ENCODE measurements at places on chromosomes 12 and 14.
A peak's percentile ranks its signal among the peaks of the same experiment; 100 is the strongest.

GRCh38 chr14:69190191-69190590, 1.1 kb upstream of the EXD2 start:
- no peak for DNase-seq

GRCh38 chr12:96242597-96242996, 48.4 kb downstream of the ELK3 start:
- DNase-seq: no peak

DNA sequence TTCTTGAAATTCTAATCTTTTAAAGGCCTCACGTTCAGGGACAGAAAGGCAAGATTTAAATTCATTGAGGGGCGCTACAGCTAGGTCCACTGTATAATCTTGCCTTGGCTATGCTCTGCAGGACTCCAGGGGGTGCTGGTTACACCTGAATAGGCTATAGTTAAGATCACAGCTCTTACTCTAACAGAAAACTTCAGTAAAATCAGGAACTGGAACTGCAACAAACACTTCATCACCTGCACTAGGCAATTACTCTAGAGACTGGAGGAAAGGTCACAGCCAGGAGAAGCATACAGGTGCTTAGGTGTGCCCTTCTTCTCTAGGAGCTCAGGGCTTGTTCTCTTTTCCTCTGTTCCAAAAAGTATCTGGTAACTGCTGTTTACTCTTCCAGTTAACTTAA, 20.9 kb downstream of the SLCO1C1 start:
- no peak for DNase-seq

DNA sequence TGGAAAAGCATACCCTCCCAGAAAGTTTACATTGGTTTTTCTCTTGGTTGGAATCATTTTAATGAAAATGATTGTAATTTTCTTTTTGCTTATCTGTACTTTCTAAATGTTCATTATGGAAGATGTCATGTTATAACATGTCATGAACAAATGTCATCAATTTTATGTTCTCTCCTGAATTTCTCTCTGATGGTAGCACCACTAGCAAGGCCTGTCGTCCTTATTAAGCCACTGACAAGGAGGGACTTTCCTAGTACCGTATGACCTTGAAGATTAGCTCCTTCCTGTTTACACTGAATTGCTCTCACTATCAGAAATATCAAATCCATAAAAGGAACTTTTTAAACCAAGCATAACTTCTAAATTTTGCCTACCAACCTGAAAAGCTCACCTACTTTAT, 99.0 kb downstream of the ESR2 start:
- DNase-seq: no peak

GRCh38 chr14:32366986-32367385, 37.9 kb downstream of the AKAP6 start:
- DNase-seq: peak; percentile 46

GRCh38 chr14:69247676-69248440, 12.1 kb upstream of the GALNT16 start:
- no peak for DNase-seq

- DNase-seq: no peak
Measured at GRCh38 chr14:54498095-54498531, 9.3 kb upstream of the GMFB start.

DNA sequence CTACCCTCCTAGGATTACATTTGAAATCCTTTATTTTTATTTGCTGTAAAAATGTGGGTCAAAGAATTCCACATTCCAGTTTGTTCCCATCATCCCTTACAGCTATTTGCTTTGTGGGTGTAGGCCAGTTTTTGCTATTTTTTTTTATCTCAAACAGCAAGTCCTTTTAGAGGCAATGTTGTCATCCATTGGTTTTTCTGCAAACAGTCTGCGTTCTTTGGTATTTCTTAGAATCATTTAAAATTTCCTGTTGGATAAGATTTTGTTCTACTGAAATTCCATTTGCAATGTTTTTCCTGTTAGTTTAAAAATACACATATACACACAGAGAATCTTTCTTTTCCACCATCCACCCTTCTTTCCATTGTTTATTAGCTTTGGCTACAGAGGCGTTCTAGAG, 53.3 kb upstream of the STK38L start:
- no peak for DNase-seq

DNA sequence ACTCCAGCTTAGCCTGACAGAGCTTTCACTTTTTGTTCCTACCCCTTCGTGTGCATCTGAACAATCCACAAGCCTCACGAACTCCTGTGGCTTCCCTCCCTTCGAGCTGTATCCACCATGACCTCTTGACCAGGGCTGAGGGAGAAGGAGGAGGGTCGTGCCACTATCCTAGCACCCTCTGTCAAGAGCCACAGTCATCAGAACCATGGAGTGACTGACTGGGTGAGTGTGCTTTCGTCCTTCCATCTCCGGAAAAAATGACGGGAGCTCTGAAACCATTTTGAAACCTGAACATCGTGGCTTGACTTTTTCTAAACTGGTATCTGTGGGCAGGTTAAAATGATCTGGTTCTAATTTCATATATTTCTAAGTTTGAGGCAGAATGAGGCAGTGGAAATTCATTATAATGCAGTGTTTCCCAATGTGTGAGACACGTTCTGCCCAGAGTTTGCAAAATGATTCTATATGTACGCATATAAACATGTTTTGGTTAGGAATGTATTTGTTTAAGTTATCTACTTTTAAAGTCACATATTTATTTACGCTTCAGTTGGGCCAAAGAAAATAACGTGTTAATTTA, 27.0 kb downstream of the IL26 start:
- DNase-seq: no peak

GRCh38 chr12:6335451-6336078, 6.3 kb downstream of the TNFRSF1A start:
- no peak for DNase-seq

- no peak for DNase-seq
Measured at GRCh38 chr12:51075390-51075789, 8.0 kb downstream of the CSRNP2 start.

GRCh38 chr14:104900639-104901512, 23.8 kb upstream of the PLD4 start:
- no peak for DNase-seq

DNA sequence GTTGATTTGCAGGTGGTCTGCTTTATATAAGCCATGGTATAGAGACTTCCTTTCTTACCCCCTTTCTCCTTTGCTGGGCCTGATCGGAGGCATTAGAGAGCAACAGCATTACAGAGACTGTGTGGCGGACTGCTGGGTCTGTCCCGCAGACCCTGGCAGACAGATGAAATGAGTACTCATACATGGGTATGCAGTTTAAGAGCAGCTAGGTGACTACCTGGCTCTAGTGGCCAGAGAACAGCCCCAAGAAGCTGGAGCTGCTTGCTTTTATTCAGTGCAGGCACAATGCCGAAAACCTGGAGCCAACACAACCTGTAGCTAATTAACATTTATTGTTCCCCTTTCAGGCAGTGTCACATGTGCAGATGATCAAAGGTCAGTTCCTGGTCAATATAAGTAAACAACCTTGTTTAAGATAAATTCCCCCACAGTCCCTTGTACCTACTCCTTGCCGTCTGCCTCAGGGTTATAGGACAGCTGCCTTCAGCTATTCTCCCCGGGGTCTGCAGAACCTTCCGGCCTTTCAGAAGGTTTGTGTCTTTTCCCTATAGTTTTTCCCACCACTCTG, 160.0 kb downstream of the TRHDE start:
- no peak for DNase-seq

GRCh38 chr12:4268329-4269181, 5.0 kb upstream of the CCND2 start:
- DNase-seq: no peak

GRCh38 chr12:116821291-116821690, 60.0 kb downstream of the HRK start:
- no peak for DNase-seq

GRCh38 chr14:90674716-90675115, 141.5 kb downstream of the TTC7B start:
- DNase-seq: no peak

DNA sequence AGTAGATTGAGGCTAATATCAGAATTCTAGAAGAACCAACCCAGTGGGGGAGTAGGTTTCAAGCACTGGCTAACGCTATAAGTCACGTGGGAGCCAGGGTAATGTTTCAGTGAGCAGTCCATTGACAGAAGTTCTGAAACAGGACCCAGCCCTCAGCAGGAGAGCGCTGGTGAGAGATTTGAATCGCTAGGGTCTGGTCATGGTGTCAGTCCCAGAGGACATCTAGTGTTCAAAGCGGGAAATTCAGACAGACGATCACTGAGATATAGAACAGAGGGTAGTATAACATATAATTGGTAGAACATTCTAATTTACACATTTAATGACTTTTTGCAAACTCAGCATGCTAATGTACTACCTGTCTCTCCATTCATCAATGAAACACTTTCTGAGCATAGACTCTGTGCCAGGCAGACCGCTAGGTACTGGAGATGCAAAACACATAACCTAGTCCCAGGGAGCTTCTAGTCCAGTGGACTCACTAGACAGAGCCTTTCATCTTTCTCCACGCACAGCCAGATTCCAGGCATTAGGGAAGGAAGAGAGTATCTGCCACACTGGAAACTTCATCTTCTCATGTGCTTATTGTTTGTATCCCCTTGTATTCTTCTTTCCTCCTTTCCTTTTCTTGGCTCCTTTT, 35.4 kb upstream of the RNASE3 start:
- DNase-seq: no peak

- DNase-seq: no peak
Measured at GRCh38 chr12:54430471-54431069, 11.5 kb upstream of the ITGA5 start.

DNA sequence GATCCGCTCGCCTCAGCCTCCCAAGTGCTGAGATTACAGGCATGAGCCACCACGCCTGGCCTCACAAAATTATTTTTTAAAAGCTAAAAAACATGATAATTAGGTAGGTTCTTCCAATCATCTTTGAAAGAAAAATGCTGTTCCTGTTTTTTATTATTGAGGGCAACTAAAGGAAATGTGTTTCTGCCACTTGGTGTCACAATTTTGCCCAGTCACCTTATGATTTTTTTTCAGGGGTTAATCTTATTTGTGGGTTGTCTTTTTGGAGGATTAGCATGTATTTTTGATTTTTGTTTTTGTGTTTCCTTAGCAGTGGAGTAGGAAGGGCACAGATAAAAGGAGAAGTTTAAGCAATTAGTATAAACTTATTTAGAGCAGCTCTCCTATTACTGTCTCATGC, 79.8 kb downstream of the PRORP start:
- DNase-seq: no peak

- no peak for DNase-seq
Measured at GRCh38 chr12:59030415-59030814, 110.1 kb upstream of the LRIG3 start.

DNA sequence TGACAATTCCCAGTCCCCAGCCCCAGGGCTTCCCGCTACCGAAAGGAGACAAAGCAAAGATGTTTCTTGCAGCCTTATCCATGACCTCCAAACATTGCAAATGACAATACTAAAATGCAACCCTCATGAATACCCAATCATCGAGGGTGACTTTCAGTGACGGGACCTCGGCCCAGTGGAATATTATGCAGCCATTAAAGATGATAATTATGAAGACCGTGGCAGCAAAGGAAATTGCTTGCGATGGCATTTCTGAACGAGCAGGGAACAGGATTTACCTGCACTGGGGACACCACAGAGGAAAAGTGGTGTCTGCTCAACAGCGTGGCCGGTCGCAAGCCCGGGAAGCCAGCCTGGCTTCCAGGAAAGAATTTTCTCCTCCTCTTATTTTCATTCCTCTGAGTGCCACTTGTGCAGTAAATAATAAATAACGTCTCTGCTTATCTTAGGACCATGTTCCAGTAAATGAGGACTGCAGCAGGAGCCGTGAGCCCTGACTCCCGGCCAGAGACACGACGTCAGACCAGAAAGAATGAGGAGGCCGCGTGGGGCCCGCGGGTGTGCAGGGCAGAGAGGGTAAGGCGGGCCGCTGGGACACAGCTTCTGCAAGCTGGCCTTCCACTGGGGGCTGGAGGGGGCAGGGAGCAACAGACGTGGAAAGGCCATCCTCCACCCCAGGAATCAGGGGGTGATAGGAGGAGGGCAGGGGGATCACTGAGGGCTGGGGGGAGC, 6.6 kb downstream of the C14orf180 start:
- DNase-seq: no peak

DNA sequence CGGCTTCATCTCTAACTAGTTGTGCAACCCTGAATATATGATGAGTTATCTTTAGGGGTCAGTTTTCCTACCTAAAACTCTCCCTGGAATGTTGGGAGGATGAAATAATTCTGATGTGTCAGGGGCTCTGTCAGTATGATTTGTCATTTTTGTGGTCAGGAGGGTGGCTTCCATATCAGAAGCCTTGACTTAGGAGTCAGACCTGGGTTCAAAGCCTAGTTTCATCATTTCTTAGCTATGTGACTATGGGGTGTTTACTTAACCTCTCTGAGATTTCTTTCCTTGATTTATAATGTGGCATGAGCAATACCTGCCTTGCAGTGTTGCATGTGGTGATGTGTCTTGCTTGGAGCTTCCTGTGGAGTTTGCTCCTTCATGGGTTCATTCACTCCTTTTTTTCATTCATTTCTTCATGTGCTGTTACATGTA, 146.8 kb downstream of the CHST11 start:
- DNase-seq: no peak

GRCh38 chr12:47736877-47737676, 11.8 kb upstream of the ENDOU start:
- no peak for DNase-seq

- DNase-seq: no peak
Measured at GRCh38 chr14:23056956-23057756, at the start of gene CDH24. TSS of gene CDH24 (minus strand) at chr14:23057520. CDS start at chr14:23055733, 1,787 bp downstream.

DNA sequence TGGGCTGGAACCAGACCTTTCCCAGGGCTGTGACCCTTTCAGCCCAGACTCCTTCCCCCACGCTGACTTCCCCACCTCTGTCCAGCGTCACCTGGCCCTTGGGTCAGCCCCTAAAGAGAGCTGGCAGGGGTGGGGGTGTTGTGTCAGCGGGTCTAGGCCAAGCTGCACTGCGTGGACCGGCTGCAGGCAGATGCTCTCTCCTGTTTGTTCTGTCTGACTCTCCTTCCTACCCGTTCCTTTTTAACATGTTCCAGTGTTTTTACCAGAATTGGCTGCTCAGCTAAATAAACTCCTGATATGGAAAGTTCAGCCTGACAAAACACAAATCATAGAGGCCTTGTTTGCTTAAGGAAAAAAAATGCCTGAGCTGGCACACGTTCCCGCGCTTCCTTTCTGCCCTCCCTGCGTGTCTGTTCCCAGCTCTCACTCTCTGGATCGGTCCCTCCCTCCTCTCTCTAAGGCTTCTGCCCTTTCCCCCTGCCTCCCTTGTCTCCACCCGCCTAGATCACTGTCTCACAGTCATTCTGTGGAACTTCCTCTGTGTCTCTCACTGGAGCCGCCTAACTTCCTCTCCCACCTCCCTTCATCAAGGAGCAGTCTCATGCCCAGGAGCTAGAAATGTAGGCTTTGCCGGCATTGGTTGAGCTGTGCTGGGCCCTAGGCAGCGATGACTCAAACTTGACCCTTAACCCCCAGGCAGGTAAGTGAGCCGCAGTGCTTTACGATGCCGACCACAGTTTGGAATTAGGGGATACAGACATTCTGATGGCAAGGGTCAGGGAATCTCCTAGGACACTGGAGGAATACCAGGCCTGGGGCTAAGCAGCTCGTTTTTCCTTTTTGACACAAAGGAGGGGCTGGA, 15.5 kb upstream of the MLXIP start:
- peak; percentile 6 for DNase-seq

GRCh38 chr12:48021485-48022179, 17.4 kb upstream of the COL2A1 start:
- no peak for DNase-seq

- no peak for DNase-seq
Measured at GRCh38 chr14:34926552-34926951, 51.4 kb upstream of the BAZ1A start.
